Endothelial cell (in vitro differentiated cells): ENCODE measurements at places on chromosomes 2 and 18. TPM values are rescaled to one million over a fixed set of nuclear protein-coding genes. Genes with fewer than 3 reads are reported as not detected.
A peak's percentile ranks its signal among the peaks of the same experiment; 100 is the strongest.

GRCh38 chr2:109472974-109473373 is 140.8 kb downstream of the SEPTIN10 start:
- peaks cover 21% of the 10 kb centered on the region for H3K4me1 ChIP-seq
- H3K27ac ChIP-seq, result no peak overlapping the region
- DNase-seq, result no peak
- H3K27me3 ChIP-seq, result peaks cover 6% of the 10 kb centered on the region

GRCh38 chr2:234245945-234246344 is 195.4 kb downstream of the SPP2 start:
- H3K4me3 ChIP-seq, result no peak overlapping the region
- no peaks in the 10 kb centered on the region for H3K36me3 ChIP-seq
- no peak overlapping the region for H3K27ac ChIP-seq
- H3K4me1 ChIP-seq, result peaks cover 17% of the 10 kb centered on the region
- H3K27me3 ChIP-seq, result no peaks in the 10 kb centered on the region

- H3K36me3 ChIP-seq, result no peaks in the 10 kb centered on the region
- H3K4me1 ChIP-seq, result no peaks in the 10 kb centered on the region
These were observed 15.1 kb upstream of the LIPG start for GRCh38 chr18:49546719-49547273.

GRCh38 chr18:47831351-47831750 is 99.1 kb downstream of the SMAD2 start:
- peaks cover 3% of the 10 kb centered on the region for H3K27me3 ChIP-seq
- no peak for DNase-seq
- H3K36me3 ChIP-seq, result peaks cover 24% of the 10 kb centered on the region
- H3K4me1 ChIP-seq, result peaks cover 10% of the 10 kb centered on the region
- H3K4me3 ChIP-seq, result no peak overlapping the region
- no peak overlapping the region for H3K27ac ChIP-seq

- H3K4me3 ChIP-seq, result no peak overlapping the region
- peaks cover 34% of the 10 kb centered on the region for H3K36me3 ChIP-seq
- peaks cover 30% of the 10 kb centered on the region for H3K4me1 ChIP-seq
- no peak overlapping the region for H3K27ac ChIP-seq
- peaks cover under 1% of the 10 kb centered on the region for H3K27me3 ChIP-seq
- DNase-seq, result no peak
These were observed 35.0 kb downstream of the NRP2 start for GRCh38 chr2:205717175-205717846.

DNA sequence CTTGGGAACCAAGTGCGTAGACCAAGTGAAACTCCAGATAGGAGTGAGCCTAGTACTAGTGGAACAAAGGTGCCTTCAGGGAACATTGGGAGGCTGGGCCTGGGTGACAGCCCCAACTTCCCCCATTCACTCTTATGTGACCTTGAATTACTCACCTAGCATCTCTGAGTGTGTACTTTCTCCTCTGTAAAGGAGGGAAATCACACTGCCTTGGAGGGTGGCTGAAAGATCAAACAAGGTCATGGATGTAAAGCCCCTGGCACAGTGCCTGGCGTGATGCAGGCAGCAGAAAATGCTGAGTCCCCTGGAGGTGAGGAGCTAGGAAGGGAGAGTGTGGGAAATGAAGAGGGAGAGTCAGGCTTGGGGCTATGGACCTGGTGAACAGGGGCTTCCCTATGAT is 45.9 kb downstream of the MARCO start:
- peaks cover 3% of the 10 kb centered on the region for H3K27me3 ChIP-seq
- H3K36me3 ChIP-seq, result no peaks in the 10 kb centered on the region

- no peaks in the 10 kb centered on the region for H3K4me1 ChIP-seq
- peaks cover 5% of the 10 kb centered on the region for H3K36me3 ChIP-seq
- no peak overlapping the region for H3K4me3 ChIP-seq
- DNase-seq, result no peak
- H3K27me3 ChIP-seq, result no peaks in the 10 kb centered on the region
These were observed 8.7 kb upstream of the RPRD1A start for GRCh38 chr18:36075862-36076587.

GRCh38 chr2:235937087-235937486 is 231.1 kb downstream of the GBX2 start:
- no peak overlapping the region for H3K4me3 ChIP-seq
- H3K4me1 ChIP-seq, result no peaks in the 10 kb centered on the region
- H3K27me3 ChIP-seq, result peaks cover 13% of the 10 kb centered on the region
- no peak for DNase-seq

The CPS1 gene
- 31.5 TPM for total RNA-seq

GRCh38 chr2:71767663-71768062 is 314.3 kb downstream of the DYSF start:
- H3K4me1 ChIP-seq, result no peaks in the 10 kb centered on the region
- DNase-seq, result no peak
- H3K4me3 ChIP-seq, result no peak overlapping the region

The PIK3C3 gene
- total RNA-seq, result 62.8 TPM

DNA sequence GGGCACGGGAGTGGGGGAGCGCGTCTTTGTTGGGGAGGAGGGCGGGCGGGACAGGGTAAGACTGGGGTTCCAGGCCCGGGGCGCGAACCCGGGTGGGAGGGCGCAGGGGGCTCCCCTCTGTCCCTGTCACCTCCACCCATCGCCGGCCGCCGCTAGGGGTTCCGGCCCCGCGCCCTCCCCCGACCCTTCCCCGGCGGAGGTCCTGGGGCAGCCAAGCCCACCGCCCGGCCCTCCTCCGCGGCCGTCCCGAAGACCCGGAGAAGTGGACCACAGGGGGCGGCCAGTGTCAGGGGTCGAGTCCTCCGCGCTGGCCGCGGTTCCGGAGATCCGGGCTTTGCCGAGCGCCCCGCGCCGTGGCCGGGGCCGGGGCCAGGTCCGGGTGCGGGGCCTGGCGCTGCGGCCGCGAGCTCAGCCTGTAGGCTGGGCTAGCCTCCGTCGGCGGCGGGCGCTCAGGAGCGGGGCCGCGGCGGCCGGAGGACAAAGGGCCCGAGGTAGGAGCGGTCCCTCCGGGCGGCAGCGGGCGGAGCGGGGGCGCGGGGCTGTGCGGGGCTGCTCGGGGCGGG is 16.6 kb upstream of the E2F6 start:
- peaks cover 14% of the 10 kb centered on the region for H3K27me3 ChIP-seq
- H3K4me1 ChIP-seq, result peaks cover 12% of the 10 kb centered on the region
- H3K36me3 ChIP-seq, result peaks cover 7% of the 10 kb centered on the region
- DNase-seq, result peak; percentile 85
- H3K27ac ChIP-seq, result no peak overlapping the region

DNA sequence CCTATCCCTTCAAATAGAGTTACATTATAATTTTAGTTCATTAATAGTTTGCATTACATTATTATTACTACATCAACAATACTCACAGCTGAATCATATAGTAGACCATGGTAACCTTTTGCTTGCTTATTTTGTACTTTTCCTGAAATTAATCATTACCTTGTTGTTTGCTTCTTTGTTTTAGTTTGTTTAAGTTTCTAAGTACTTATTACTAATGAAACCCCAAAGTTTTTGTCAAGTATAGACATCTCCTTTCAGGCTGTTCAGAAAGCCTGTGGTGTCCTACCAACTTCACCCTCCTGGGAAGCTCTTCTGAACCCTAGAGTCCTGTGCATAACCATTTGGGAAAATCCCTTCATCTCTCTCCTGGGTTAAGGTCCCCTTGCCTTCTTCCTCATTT is 43.5 kb upstream of the LAPTM4A start:
- peaks cover 21% of the 10 kb centered on the region for H3K4me1 ChIP-seq
- H3K27me3 ChIP-seq, result peaks cover 5% of the 10 kb centered on the region
- no peak overlapping the region for H3K27ac ChIP-seq
- no peak overlapping the region for H3K4me3 ChIP-seq

- H3K27me3 ChIP-seq, result peaks cover 1% of the 10 kb centered on the region
- H3K27ac ChIP-seq, result no peak overlapping the region
- no peak for DNase-seq
- no peak overlapping the region for H3K4me3 ChIP-seq
These were observed 243.8 kb downstream of the BABAM2 start for GRCh38 chr2:28134262-28134812.

The STPG4 gene
- not detected for total RNA-seq

DNA sequence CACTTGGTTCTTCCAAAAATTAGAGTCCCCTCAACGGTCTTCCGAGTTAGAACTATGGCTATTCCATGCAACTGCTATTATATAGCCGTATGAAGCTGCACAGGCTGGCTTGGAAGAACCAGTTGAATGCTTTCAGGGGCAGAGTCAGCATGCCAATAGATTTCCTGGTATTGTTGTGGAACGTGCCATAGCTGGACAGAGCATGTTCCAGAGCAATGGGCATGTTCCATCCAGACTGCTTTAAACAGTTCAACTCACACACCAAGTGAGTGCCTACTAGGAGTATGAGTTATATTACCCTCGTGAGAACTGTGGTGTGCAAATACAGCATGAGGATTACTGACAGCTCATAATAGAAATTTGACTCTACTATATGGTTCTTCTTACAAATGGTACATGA is 682.0 kb downstream of the SATB2 start:
- DNase-seq, result no peak
- no peak overlapping the region for H3K27ac ChIP-seq
- H3K4me3 ChIP-seq, result no peak overlapping the region
- H3K4me1 ChIP-seq, result no peaks in the 10 kb centered on the region
- H3K27me3 ChIP-seq, result no peaks in the 10 kb centered on the region

DNA sequence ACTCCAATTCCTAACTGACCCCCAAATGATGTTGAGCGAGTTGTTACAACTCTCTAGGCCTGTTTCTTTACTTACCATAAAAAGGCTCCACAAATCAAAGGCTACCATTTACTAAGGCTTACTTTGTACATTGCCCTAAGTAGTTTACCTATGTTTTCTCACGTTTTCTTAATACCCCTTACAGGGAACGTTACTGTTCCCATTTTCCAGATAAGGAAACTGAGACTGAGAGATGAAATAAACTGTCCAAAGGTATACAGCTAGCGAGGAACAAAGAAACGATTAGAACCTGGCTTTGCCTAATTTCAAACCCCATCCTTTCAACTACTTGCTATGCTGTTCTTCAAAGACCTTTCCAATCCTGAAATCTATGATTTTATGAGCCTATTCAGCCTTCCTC is 74.8 kb upstream of the SPTBN1 start:
- H3K4me1 ChIP-seq, result peaks cover 16% of the 10 kb centered on the region
- peaks cover 4% of the 10 kb centered on the region for H3K27me3 ChIP-seq
- DNase-seq, result no peak
- H3K36me3 ChIP-seq, result no peaks in the 10 kb centered on the region
